Ecto neural progenitor cell (in vitro differentiated cells): ENCODE measurements at places on chromosomes 7 and 10.

GRCh38 chr10:104026762-104027161 is 58.9 kb downstream of the COL17A1 start:
- no peak for DNase-seq

DNA sequence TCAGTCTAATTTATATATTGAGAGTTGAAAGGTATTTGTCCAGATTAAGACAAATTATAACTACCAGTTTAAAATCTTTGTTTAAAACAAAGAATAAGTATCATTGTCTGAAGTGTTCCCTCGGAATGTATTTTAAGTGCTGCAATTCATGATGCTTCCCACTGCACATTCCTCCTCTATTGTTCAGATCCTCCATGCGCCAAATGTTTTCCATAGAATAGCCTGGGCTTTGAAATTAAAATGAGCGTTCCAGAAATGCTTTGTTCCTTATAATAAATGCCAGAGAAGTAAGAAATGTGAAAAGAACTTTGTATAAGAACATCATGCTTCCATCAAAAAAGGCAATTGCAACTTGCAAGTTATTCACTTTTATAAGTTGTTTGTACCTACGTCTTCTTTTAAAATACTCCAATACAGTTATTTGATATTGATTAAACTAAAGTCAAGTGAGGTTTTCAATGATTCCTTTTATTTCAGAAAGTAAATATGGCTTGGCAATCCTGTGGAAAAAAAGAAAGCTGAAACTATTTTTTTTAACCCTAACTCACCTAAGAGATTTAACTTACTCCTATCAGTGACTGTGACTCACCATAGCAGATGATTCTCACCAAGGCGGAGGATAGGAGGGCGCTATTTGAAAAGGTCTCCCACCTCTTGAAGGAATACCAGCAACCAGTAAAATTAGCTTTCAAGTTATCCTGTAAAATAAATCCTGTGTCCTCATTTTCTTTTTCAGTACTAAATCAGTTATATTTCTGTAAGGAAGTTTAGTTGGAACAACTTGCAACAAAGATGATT is 85.8 kb downstream of the CTNNA3 start:
- no peak for DNase-seq

DNA sequence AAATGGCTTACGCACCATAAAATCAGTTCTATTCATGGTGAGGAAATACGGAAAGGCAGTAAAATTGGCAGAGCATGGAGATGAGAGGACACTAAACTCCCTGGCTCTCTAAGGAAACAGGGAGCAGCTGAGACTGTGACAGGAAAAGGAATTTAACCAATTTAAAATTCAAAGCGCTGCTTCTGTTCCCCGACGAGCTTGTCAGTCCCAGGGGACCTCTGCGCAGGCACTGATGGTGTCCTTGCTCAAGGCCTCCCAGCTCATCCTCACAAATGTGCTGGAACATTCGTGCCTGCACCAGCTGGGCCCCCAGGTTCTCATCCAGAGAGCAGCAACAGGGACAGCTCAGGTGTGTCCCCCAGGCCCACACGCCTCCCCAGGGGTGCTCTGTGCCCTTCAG is 101.4 kb downstream of the MAD1L1 start:
- no peak for DNase-seq

DNA sequence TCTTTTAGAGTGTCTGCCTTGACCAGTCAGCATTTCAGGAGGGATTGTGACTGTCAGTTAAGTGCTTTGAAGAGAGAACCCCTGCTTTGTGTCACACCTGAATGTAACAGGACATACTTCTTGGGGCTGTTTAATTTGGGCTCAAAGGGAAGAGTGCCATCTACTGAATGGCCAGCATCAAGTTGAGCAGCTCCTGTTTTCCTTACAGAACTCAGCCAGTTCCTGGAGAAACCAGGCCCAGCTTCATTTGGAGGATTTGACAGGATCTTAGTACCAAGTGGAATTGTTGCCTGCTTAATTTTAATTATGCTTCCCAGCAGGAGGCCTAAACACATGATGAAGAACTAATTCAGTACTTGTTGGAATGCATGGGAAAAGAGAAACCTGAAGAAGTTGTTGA is 8.3 kb downstream of the ADD3 start:
- peak; percentile 45 for DNase-seq

DNA sequence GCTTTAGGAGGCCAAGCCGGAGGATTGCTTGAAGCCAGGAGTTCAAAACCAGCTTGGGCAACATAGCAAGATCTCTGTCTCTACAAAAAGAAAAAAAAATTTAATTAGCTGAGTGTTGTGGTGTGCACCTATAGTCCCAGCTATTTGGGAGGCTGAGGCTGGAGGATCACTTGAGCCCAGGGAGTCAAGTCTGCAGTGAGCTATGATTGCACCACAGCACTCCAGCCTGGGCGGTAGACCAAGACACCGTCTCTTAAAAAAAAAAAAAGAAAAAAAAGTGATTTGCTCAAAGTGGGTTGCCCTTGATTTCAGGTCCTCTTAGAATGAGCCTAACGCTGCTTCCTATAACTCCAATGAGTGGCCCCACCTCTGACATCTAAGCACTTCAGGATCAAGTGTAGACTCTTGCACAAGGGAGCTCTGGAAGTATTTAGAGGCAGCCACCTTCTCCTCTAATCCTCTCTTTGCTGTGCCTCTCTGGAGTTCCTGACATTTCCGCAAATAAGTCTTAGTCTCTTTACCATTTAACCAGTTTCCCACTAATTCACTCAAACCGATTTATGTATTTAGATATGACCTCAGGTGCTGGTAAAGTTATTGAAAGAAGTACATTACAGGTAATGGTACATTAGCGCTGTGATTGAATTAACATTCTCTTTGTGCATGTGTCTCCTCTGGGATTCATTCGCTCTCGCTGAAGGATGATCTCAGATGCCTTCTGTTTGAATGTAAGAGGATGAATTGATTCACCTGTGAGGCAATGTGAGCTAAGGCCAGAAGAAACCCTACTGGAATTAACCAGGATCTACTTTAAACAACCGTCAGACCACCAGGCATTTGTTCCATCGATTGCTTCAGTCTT is 60.8 kb upstream of the CELF2 start:
- no peak for DNase-seq

DNA sequence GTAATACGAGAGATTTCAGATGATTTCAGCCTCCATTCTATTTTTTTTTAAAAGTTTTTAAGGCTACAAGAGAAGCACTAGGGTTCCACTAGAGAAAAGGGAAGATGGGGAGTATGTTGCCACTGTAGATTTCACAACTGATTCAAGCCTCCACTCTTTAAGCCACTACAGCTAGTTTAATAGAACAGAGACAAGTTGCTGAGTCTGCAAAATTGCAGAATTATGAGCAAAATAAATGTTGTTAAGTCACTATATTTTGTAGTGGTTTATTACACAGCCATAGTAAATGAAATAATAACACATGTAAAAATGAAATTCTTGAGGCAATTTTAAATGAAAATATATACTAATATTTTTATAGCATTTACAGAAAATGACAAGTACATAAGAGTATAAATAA is 96.0 kb upstream of the POT1 start:
- no peak for DNase-seq

DNA sequence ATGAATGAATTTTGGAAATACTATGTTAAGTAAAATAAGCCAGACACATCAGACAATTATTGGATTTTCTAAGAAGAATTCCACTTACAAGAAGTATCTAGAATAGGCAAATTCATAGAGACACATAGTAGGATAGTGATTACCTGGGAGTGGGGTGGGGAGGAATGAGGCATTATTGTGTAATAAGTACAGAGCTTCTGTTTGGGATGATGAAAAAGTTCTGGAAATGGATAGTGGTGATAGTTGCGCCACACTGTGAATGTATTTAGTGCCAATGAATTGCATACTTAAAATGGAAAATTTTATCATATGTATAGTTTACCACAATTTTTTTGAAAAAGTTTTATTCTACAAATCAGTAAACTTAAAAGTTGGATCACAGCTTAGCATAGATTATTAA is 297.2 kb upstream of the KAT6B start:
- DNase-seq = no peak

- no peak for DNase-seq
Measured at GRCh38 chr10:86410542-86411124, 44.0 kb upstream of the GRID1 start.

GRCh38 chr10:62985807-62986600 is 147.1 kb upstream of the NRBF2 start:
- DNase-seq = no peak

DNA sequence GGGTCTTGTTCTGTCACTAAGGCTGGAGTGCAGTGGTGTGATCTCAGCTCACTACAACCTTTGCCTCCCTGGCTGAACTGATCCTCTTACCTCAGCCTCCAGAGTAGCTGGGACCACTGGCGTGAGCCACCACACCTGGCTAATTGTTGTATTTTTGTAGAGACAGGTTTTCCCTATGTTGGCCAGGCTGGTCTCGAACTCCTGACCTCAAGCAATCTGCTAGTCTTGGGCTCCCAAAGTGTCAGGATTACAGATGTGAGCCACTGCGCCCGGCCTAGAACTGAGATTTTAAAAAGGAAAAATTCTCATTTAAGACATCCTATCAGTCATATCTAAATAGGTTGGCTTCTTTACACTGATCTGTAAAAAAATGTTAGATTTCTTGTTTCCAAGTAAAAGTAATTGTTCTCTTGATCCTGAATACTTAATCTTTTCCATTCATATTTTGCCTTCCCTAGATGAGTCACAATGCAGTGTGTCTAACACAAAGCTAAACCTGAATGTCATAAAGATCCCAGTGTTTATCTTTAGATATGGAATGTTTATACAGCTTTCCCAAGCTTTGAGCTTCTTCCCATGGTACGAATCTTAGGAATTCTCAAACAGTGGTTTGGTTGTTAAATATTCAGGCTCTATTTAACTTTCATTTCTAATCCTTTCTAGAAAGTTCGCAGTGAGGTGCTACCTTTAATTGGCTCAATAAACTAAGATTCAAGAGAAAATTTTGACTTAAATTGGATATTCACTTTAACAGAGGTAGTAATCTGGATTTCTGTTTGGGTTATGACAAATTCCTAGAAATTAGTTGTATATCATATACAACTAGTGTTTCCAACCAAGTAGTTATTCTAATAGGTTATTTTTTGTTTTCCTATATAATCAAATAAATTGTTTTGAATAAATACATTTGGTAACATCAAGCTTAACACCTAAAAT is 12.1 kb upstream of the LAMB1 start:
- DNase-seq = no peak

DNA sequence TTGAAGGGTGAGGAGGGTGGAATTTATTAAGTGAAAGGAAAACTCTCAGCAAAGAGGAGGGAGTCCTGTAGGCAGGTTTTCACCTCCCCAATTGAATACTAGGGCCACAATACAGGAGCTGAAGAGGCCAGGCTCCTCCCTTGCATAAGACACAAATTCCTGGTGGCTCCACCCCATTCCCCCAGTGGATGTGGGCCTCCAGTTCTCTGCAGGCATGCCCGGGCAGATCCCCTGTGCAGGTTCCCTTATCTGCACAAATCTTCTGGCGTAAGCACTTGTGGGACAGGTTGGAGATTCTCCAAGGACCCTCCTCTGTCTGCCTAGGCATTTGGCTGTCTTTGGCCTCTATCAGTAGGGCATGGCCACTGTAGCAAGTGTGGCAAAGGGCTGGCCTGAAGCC is 847.1 kb upstream of the MBL2 start:
- no peak for DNase-seq

- DNase-seq = peak; percentile 37
Measured at GRCh38 chr10:804787-805619, 115.5 kb upstream of the DIP2C start.

- no peak for DNase-seq
Measured at GRCh38 chr10:70344144-70344543, 38.3 kb downstream of the LRRC20 start.

- no peak for DNase-seq
Measured at GRCh38 chr10:77072361-77072835, 565.2 kb downstream of the KCNMA1 start.

GRCh38 chr7:107708956-107709355 is 35.0 kb upstream of the CBLL1 start:
- no peak for DNase-seq

DNA sequence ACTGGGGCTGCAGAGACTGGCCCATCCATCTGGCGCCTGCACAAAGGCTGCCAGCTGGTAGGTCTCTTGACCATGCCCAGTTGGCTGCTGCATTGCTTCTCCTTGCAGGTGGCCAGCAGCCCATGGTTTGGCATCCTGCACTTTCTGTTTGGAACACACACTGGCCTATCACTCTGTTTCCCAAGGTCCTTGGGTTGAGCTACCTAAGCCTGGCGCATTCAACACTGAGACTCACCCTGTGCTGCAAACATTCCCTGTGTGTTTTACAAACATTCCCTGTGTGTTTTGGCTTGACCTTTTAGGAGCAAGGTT is 55.5 kb downstream of the TACR2 start:
- no peak for DNase-seq

DNA sequence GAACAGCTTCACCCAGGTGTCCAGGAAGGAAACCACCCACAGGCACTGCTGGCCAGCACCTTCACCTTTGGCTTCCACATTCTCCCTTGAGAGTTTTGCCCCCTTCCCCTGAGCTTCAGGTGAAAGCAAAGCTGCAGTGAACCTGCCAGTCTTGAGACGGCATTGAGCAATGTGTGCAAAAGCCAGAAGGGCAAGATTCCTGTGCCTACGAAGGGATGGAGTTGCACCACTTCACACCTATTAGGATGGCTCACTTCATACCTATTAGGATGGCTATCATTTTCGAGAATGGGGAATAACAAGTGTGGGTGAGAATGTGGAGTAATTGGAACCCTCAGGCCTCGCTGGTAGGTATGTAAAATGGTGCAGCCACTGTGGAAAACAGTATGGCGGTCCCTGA is 7.2 kb downstream of the HABP2 start:
- no peak for DNase-seq

GRCh38 chr10:27744802-27745731 is 552 bp downstream of the MKX start:
- no peak for DNase-seq

DNA sequence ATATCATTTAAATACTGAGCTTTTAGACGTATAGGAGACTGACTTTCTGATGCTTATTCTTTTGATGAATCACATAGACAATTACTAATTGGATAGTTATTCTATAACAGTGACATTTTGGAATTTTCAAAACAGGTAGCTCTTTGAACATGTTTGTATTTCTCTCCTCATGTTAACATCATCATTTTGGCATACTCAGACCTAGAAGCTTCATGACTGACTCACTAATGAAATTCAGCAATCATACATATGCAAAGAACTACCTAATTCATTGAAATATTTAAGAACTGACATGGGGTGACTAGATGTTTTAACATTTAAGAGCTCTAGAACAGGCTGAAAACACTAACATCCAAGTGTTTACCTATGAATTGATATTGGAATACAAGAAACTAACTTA is 192.3 kb downstream of the VTI1A start:
- DNase-seq = no peak
